Fibroblast of mammary gland (primary cell): ENCODE measurements at places on chromosomes 11 and 22.
A peak's percentile ranks its signal among the peaks of the same experiment; 100 is the strongest.

- peak; percentile 83 for DNase-seq
Observed at GRCh38 chr22:24592851-24593558, at the start of gene LRRC75B. Gene LRRC75B, minus strand, starts transcription at chr22:24593073. Its CDS starts 34 bp downstream, at chr22:24593039.

GRCh38 chr11:110948112-110948511 is 235.9 kb upstream of the ARHGAP20 start:
- DNase-seq, result peak; percentile 84

- DNase-seq, result no peak
Observed at GRCh38 chr22:36317658-36318271, 64.8 kb downstream of the APOL1 start.

DNA sequence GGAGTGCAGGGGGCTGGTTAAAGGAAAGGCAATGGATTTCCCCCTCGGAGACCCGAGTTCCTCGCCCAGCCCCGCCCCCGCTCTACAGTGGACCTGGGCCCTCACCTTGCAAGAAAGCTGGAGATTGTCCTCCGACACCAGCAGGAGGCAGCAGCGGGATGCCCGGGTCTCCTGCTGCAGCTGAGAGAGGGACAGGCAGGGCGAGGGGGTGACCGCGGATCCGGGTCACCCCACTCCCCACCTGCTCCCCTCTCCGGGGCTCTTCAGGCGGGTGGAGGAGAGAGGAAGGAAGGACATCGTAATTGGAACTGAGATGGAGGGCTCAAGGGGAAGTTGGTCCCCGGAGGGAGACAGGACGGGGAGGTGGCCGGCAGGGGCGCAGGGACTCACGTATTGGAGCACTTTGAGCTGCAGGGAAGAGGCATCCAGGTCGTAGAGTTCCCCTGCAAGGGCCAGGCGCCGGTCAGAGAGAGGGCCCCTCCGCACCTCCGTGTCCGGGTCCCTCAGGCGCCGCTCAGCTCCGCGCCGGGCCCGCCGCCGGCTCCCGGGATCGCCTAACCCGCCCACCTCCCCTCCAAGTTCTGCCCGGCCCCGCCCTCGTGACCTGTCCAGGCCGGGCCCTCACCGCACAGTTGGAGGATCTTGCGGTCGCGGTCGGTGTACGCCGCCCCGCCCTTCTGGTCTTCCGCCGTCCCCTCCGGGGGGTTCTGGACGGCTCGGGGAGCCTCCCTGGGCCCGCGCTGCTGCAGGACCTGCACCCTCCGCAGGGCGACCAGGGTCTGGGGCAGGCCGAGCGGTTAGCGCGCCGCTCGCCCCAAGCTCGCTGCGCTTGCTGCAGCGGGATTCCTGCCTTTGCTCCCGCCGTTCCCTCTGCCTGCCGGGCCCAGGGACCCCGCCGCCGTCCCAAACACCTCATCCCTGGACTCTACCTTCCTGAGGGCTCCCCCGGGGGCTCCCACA is 84.1 kb downstream of the PDE2A start:
- DNase-seq, result peak; percentile 18

- peak; percentile 36 for DNase-seq
Observed at GRCh38 chr11:31956310-31956709, 134.6 kb upstream of the RCN1 start.

DNA sequence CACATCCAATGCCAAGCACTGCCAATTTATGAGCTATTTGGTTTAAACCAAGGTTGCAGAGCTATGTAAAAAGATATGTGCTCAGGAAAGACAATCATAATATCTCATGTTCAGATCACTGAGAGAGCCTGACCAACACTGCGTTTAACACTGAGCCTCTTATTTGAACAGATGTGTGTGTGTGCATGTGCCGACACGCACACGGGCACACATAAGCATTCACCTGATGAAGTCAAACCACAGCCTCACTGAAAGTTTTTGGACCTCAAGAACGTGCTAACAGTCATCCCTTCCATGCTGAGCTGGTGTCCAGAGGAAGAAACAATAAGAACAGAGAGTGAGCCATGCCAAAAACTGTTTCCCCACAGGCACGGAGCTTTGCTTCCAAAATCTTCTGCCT is 23.4 kb downstream of the HPS4 start:
- DNase-seq, result no peak

DNA sequence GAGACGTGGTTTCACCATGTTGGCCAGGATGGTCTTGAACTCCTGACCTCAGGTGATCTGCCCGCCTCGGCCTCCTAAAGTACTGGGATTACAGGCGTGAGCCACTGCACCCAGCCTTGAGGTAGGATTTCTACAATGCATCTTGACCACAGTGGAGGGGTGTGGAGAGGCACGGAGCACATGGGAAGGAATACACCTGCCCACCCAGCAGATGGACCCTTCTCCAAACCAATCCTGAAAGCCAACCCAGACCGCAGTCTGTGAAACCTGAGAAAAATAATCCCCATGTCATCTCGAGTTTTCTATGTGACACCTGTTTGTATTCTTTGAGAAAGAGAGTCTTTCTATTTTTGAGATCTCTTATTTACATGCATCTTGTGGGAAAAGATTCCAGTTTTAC is 32.5 kb downstream of the LGR4 start:
- DNase-seq, result no peak

- no peak for DNase-seq
Observed at GRCh38 chr22:42972649-42973535, 42.1 kb downstream of the PACSIN2 start.

GRCh38 chr11:69352715-69353319 is 58.9 kb downstream of the MYEOV start:
- DNase-seq, result peak; percentile 98

- no peak for DNase-seq
Observed at GRCh38 chr11:116062129-116062489, 557.9 kb upstream of the CADM1 start.

GRCh38 chr22:44330744-44331660 is 18.3 kb upstream of the SHISAL1 start:
- DNase-seq, result no peak
